T-helper 17 cell (primary cell): ENCODE measurements at places on chromosomes 3 and 15.

DNA sequence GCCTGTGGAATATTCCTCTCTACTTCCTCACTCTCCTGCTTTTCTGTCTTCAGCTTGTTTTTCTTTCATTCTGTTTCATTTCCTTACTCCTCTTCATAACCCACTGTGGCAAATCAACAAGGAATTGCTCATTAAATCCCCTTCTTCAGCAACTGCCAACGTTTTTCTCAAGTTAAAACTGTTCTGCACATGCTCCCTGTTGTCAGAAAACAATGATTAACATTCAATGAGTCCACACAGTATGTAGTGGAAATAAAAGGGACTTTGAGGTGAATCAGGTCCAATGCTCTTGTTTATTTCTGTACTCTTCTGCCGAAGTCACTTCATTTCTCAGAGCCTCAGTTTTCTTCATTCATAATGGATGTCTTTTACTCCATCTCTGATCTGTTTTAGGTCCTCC, 11.9 kb upstream of the ROBO2 start:
- no peak for DNase-seq

DNA sequence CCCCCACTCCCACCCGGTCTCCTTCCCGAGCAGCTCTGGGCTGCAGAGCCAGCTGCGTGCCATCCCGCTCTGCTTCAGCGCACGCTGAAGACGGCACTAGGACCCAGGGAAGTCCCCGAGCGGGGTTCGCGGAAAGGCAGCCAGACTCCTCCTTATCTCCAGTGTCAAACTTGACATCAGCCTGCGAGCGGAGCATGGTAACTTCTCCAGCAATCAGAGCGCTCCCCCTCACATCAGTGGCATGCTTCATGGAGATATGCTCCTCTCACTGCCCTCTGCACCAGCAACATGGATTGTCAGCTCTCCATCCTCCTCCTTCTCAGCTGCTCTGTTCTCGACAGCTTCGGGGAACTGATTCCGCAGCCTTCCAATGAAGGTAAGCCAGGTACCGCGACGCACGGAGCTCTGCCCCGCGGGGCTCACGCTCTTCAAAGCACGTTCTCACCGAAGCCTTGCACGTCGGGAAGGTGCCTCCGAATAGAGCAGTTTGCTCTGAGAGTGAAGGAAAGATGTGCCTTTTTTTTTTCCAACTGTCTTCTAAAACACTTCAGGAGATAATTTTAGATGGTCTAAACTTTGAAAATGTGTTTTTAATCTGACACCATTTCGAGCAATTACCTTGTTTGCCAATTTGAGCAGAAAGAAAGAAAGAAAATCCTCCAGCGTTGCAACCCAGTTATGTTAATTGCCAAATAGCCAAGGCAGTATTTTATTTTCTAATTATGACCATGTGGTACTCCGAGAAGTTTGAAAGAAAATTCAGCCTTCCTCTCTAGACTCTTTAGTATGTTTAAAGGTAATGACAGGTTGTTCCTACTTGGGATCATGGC, at the start of gene EPHA3:
EPHA3 (plus strand) TSS at position 161 of the 830 bp plus-strand sequence; CDS start at position 289, 128 bp downstream.
- no peak for DNase-seq

GRCh38 chr3:171282041-171282440, 178.2 kb downstream of the TNIK start:
- DNase-seq = no peak

DNA sequence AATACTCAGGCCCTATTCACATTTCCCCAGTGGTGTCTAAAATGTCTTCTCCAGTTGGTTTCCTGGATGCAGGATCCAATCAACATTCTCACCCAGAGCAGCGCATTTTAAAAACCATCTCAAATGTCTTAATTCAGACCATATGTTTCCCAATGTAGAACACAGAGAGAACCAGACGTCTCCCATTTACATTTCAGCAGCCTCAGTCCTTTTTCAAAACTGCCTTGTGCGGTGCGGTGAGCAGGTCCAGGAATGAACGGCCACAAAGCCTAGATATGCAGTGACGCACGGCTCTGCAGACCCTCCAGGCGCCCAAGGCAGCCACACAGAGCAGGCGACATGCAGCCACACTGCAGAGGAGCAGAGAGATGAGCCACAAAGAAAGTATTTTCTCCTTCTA, 66.1 kb upstream of the MEX3B start:
- no peak for DNase-seq

DNA sequence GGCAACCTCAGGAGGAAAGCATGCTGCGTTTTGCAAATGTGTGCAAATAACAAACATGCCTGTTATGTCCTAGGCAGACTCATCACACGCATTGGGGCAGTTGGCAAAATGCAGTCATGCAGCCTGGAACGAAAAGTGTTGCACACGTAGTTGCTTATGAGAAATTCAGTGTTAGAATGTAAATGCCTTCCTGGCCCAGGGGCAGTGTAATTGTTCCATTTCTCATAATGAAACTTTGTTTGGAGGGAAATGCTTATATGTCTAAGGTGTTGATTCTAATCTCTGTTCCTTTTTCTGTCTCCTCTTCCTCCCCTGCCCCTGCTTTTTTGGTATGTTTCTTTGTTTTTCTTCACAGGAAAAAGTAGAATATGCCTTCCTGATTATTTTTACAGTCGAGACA, 156.0 kb downstream of the CACNA1D start:
- DNase-seq = no peak

- DNase-seq = no peak
Measured at GRCh38 chr3:48306860-48307530, 26.5 kb downstream of the SPINK8 start.

DNA sequence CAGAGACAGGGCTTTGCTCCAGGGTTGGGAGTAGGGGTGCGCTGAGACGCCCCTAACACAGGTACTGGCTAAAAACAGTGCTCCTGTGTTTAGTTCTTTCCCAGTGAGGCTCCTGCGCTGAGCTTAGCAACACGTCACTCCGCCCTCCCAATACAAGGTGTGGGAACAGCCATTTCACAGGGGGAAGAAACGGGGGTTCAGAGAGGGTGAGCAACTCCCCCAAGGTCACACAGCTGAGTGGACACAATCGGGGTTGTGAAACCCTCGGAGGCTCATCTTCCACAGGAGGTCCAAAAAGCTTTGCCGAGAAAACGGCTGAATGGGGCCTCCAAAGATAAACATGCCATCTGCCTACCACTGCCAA, 628 bp downstream of the PRRT3 start:
- DNase-seq = no peak

DNA sequence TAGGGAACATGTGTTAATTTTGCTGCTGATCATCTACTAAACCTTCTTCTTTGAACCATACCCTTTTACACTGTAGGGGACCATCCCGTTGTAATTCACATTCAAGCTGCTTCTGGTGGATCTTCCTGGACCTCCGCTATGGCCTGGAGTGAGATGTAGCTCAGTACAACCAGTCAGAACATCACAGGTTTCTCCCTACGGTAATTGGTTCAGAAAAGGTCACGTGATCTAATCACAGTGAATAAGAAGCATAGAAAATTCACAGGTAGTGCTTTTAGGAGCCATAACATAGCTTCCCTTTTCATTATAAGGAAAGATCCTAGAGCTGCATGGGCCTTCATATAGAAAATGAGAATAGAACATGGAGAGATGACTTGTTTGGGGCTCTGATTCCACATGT, 320.8 kb upstream of the PDZRN3 start:
- DNase-seq = no peak

DNA sequence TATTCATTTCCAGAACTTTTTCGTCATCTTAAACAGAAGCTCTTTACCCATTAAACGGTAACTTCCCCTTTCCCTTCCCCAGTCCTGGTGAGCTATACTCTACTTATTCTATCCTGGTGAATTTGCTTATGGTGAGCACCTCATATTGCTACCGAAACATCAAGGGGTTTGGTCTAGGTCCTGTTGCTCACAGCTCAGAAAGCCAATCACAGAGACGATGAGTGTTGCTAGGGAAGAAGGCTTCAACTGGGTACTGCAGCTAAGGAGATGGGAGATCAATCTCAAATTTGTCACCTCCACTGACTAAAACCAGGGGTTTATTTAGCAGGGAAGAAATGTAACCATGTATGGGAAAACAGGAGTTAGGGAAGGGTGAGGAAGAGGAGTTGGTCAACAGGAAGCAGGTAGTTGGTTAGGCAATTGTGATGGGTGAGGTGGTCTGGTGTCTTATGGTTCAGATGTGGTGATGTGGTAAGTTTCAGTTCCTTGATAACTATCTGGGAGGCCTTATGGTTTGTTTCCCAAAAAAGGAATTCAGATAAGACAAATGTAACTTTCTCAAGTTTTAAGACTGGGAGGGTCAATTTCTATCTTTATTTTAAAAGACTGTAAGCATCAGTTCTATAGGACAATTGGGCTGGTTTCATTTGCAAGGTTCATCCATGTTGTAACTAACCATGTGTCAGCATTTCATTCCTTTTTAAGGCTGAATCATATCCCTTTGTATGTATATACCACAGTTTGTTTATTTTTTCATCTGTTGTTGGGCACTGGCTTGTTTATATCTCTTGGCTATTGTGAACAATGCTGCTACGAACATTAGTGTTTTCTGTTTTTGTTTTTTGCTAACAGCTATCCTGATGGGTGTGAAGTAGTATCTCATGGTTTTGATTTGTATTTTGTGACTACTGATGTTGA, 24.3 kb downstream of the ARHGAP11B start:
- no peak for DNase-seq

DNA sequence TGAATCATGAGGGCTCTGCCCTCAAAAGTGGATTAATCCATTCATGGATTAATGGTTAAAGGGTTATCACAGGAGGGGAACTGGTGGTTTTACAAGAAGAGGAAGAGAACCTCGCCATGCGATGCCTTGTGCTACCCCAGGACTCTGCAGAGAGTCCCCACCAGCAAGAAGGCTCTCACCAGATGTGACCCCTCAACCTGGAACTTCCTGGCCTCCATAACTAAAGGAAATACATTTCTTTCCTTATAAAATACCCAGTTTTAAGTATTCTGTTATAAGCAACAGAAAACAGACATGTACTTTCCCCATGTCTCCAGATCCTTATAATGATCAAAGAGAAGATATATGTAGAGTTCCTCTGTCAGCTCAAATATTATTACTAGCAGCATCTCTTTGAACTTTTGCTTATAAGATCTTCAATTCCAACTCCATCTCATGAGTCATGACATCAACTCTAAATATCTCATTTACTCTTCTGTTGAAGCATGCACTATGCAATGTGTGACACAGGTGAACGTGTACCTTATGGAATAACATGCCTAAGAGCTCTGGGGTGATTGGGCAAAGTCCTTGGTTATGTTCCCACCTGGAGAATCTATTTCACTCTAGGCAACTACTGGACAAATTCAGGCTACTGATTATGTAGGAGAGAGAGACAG, 37.5 kb upstream of the ZBTB38 start:
- no peak for DNase-seq

DNA sequence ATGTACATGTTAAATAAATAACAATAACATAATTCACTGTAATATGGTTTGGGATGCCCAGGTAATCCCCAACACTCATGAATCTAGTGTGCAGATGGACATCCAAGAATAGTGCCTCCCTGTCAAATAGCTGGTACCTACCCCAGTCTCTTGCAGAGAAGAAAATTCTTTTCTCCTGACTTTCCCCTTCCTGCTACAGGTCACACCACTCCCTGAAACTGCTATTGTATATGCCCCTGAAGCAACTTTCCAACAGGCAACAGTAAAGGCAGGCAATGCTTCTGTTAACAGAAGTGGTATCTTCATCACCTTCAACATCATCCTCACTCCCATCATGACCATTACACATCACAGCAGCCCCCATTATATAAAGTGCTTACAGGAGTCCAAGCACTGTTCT, 431.6 kb downstream of the MAGI1 start:
- no peak for DNase-seq

DNA sequence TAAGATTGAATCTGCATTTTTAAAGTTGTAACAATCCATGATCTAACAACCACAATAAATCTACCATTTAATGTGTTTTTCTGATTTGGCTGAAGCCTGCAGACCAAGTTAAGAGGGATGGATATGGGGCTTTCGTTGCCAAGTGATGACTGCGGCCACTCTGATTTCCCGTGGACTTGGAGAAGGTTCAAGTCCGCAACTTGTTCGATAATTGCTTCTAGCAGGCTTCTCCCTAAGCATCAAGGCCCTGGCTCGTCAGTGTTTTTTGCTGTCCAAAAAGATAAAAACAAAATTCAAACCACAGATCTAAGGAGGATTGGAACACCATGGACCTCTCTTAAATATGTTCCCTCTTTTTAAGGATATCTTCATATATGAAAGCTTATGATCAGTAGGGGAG, 256.6 kb downstream of the CNTN3 start:
- DNase-seq = no peak

DNA sequence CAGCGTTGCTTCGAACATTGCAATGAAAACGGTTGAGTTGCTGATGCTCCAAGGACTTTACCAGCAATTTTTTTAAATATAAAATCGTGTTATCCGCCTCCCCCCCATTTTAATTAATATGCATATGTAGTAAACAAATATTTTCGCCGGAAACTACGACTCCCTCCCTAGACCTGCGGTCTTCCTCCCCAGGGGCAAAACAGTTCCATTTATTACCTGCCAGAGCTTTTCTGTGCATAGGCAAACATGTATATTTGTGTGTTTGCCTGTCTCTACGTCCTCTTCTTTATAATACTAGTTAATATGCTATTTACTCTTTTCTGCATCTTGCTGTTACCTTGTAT, 593 bp upstream of the RSL24D1 start:
- no peak for DNase-seq

DNA sequence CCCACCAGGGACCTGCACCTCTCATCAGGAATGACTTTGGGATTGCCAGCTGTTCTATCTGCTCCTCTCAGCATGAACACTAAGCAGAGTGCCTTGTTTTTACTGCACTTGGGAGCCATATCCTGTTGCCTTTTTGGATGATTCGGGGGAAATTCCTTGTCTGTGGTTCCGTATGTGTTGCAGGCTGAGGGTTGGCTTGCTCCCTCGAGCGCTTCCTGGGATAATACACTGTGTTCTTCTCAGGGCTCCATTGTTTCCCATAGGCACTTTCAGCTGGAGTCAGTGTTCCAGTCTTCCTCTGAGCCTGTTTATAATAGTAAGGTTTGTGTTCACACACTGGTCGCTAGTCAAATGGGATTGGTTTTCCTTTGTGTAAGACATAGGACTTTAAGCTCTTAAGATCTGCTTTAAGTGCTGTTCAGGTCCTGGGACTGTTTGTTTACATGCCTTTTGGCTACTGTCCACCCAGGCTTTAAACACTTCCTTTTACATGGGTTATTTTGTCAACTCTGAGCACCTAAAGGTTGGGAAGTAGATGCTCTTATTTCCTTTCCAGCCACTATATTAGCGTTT, 23.4 kb downstream of the BOC start:
- DNase-seq = no peak

- no peak for DNase-seq
Measured at GRCh38 chr3:25304916-25305315, 123.1 kb upstream of the RARB start.

GRCh38 chr3:177281292-177282118, 84.2 kb upstream of the TBL1XR1 start:
- no peak for DNase-seq
